ENCODE measurements at places on chromosomes 2 and 18. TPM values are rescaled to one million over a fixed set of nuclear protein-coding genes. Genes with fewer than 3 reads are reported as not detected.

Gene THOC1
- total RNA-seq = 11.4 TPM

Gene FTCDNL1
- 3.5 TPM for total RNA-seq

Gene DNAJC27
- total RNA-seq = 7.3 TPM

Gene HNMT
- 8.0 TPM for total RNA-seq

Gene NBEAL1
- 11.6 TPM for total RNA-seq

Gene POU3F3
- total RNA-seq = 0.79 TPM

Gene OTX1
- total RNA-seq = not detected

Gene RGPD3
- total RNA-seq = 0.48 TPM

Gene MAPRE3
- 33.4 TPM for total RNA-seq

Gene UPP2
- total RNA-seq = not detected

GRCh38 chr2:47945046-47945781, 38.9 kb upstream of the FBXO11 start:
- DNase-seq = no peak

DNA sequence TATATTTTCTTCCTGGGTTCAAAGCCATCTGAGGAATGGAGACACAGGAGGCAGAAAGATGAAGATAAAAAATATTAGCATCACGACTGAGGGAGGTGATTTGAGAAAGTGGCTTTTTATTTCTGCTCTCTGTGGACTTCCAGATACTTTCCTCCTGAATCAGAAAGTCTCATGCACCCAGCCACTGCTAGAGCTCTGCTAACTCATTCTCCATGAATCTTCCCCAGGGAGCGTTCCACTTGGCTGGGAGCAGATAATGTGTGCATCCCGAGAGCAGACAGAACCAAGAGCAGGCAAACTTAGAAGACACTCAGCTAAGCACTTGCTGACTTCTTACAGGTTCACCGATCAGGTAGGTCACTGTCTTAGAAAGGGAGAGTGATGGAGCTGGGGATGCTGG, 264.1 kb upstream of the THUMPD2 start:
- no peak for DNase-seq

- DNase-seq = no peak
Observed at GRCh38 chr2:229363185-229363814, 92.2 kb upstream of the PID1 start.

DNA sequence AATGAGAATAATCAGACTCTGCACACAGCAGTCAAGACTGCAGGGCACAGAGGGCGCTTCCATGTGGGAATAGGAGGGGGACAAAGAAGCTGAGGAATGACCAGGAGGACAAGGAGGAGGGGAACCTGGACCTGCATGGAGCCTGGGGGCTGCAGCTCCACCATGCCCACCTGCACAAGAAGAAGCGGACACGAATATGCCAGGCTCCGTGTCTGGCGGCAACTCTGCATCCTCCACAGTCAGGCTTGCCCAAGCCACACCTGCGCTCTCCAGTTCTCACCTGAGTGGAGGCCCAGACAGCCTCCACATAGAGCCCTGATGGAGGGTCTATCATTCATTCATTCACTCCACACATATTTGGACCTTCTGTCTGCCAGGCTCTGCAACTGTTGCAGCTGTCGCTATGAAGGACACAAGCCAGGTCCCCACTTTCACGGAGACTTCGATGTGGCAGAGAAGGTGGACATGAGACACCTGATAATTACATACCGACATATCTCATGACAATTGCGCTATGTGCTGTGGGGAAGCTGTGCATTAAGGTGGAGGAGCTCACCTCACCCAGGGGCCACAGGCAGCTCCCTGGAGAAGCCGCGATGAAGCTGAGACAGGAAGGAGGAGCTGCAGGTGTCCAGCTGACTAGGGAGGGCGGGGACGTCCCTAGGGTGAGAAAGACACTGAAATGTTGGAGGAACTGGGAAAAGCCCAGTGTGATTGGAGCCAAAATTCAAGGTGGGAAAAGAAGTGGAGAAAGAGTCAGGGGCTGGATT, 159.2 kb downstream of the INHBB start:
- DNase-seq = no peak

DNA sequence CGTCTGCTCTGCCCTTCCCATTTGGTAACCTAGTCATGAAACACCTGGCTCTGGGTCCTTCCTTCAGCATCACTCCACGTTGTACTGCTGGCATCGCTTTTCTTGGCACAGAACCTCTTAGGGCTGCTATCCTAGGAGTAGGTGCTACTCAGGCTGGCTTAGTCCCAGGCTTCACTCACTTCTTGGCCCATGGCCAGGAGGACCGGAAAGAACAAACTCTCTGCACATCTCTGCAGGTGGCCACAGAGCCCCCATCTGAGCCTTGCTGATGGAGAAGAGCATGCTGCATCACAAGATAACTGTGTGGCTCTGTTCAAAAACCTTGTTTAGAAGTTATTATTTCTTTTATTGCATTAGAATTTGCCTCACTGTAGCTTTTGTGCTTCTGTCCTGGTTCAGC, 447.2 kb upstream of the TNP1 start:
- no peak for DNase-seq

GRCh38 chr2:120403676-120404075, 57.7 kb downstream of the INHBB start:
- DNase-seq = no peak

GRCh38 chr2:73494031-73494430, 108.4 kb downstream of the ALMS1 start:
- DNase-seq = no peak

DNA sequence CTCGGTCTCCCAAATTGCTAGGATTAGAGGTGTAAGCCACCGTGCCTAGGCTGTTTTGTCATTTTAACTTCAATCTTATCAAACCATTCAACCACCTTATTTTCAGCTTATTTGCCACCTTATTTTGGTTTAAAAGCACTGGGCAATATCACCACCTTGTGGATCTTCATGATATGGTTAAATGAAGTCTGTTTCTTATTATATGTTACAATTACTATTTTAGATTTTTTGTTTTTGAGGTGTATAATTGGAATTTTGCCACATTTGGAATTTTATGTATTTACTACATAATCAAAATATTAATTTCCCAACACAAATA, 43.8 kb upstream of the SCN9A start:
- DNase-seq = no peak

GRCh38 chr18:24362757-24363156, 34.9 kb downstream of the OSBPL1A start:
- DNase-seq = no peak

- no peak for DNase-seq
Observed at GRCh38 chr2:200962811-200963123, 693 bp downstream of the ORC2 start.

GRCh38 chr2:224333726-224334482, 68.0 kb downstream of the FAM124B start:
- DNase-seq = no peak

DNA sequence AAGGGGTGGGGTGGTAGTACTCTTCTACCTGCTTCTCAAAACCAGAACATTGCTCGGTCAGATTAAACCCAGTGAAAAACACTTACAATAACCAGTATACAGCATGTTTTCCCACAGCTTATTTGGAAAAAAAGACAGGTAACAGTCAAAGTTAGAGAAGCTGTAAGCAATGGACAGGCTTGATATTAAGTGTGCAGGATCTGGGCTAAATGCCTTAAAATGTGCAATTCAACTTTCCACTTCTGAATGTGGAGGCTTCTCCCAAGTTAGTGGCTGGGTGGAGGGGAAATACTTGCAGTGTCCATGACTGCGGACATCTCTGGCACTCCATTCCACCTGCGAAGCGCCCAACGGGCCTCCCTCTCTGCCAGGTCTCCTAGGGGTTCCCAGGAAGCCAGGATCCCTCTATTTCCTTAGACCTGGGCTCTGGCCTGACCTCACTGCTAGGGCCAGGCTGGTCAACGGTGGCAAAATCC, 5.3 kb downstream of the ZEB2 start:
- DNase-seq = no peak

- DNase-seq = no peak
Observed at GRCh38 chr2:102238039-102238756, 51.4 kb downstream of the IL1RL2 start.

DNA sequence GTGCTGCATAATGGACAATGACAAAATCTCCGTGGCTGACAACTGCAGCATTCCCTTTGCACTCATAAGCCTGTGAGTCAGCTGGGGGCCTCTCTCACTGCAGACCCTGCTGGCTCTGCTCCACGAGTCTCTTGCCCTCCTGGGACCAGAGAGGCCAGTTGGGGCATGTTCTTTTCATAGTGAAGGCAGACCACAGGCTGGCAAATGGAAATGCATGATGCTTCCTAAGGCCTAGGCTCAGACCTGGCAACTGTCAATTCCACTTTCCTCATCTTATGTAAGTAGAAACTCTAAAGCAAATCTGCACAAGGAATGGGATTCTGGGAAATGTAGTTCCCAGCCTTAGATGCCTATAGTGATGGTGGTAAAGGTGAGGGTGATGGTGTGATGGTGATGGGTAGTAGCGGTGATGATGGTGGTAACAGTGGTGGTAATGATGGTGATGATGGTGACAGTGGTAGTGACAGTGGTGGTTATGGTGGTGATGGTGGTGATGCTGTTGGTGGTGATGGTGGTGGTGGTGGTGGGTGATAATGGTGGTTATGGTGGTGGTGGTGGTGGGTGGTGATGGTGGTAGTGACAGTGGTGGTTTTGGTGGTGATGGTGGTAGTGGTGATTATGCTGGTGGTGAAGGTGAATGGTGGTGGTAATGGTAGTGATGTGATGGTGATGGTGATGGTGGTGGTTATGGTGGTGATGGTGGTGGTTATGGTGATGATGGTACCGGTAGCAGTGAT, 185.8 kb upstream of the ARL4C start:
- peak; percentile 34 for DNase-seq

GRCh38 chr2:240579771-240580614, 6.5 kb upstream of the CAPN10 start:
- DNase-seq = peak; percentile 89

DNA sequence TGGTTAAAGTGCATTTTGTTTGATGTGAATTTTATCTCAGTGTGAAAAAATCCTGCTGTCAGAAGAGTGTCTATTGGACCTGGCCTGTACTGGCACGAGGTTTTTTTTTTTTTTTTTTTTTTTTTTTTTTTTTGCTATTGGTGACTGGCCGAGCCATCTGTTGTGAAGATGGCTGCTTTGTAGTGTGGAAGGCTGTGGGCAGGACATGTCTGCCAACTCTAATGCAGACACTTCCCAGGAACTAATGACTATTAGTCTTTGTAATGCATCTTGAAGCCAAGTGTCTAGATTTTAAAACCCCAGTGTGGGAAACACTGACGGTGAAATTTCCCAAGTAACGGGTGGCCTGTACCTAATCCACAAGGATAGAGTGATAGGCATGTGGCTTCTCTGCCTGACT, 34.3 kb downstream of the ZAP70 start:
- no peak for DNase-seq

- no peak for DNase-seq
Observed at GRCh38 chr18:47944972-47945852, 14.8 kb upstream of the SMAD2 start.

DNA sequence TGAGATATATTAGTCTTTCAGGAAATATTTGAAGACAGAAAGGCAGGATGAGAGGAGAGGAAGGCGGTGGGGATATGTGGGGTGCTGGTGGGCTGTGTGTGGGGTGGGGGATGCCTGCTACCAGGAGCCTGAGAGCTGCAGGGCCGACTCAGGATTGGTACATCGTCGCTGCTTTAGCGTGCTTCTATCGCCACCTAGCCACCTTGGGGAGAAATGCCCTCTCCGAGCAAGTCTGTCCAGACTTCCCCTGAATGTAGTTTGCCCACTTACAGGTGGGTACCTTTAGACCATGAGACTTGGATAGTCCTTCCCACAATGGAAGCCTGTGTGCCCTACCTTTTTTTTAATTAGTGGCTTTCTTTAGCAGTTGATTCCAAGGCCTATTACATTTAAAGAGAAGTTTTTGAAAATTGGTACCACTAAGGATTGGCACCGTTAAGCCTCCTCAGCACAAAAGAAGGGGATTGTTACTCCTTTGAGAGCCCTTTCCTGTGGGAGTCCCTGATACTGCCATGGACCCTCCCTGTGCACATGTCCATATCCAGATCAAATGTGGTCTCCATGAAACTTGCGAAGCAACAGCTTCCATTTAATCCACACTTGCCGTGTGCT, 114.1 kb upstream of the NDUFV2 start:
- DNase-seq = no peak

DNA sequence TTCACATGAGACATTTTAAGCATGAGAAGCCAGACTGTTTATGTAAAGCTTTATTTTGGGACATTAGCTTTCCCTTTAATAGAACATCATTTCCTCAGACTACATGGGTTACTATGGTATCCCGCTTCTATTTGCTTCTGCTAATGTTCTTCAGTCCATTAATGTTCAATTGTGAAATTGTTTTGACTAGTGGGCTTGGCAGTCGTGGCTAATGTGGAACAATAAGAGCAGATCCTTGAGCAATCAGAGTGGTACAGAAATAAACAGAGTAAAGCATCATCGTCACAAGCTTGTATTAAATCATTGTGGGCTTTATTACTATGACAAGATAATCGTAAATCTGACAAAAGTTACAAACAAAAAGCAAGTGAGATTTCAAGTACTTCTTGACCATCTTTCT, 60.2 kb downstream of the PDE1A start:
- DNase-seq = no peak

- DNase-seq = no peak
Observed at GRCh38 chr2:188620916-188621315, 329.2 kb downstream of the GULP1 start.

DNA sequence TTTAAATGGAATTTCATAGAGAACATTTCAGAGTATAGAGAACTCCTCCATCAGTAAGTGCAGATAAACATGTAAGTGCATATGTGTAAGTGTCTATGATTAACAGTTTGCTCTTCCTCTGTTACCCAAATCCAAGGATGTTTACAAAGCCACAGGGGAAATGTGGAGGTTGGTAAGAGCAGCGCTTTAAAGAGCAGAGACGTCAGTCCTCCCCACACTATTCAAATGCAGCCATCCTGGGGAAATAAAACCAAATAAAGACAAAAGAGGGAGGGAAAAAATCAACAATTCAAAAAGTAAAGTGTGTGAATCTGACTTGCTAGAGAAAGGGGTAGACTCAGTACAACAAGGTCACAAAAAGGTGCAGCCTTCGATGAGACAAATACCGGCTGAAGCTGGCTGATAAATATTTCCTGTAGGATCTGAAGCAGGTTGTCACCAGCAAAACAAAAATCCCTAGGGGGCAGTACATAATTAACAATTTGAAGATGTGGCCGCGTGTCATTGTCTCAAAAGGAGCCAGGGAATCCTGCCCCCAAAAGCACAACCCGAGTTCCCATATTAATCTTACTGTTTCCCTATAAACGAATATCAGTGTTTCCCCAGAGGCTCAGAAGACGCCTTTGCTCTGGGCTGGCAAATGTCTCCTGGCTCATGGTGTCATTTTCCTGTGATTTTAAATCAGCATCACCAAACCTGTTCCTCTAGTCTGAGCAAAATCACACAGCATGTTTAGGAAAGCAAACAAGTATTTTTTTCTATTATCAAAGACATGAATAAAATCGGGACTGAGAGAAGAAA, 216.5 kb downstream of the CDCA7 start:
- DNase-seq = no peak

All from right atrium auricular region (tissue), 2 donors.